T-cell (primary cell): ENCODE measurements at places on chromosomes 7 and 10. TPM values are rescaled to one million over a fixed set of nuclear protein-coding genes. Genes with fewer than 3 reads are reported as not detected.

The ELFN1 gene
- 0.07 TPM for total RNA-seq

DNA sequence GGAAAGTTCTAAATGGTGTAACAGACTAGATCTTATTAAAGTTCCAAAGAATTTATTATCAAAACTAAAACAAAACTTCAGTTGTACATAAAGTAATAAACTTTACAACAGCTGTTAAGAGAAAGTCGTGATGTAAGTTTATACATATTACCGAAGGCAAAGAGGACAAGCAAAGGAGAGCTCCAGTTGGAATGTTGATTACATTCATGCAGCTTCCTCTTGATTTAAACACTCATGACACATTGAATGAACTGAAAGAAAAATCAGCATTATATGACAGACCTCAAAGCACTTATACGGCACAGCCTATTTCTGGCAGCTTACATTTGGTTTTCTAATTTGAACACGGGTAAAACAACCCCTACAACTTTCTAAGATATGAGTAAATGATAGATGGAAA is 13.6 kb downstream of the SRI start:
- H3K4me1 ChIP-seq: no peaks in the 10 kb centered on the region
- no peak overlapping the region for H3K4me3 ChIP-seq
- H3K27me3 ChIP-seq: no peaks in the 10 kb centered on the region
- peaks cover 6% of the 10 kb centered on the region for H3K36me3 ChIP-seq
- no peak for DNase-seq

DNA sequence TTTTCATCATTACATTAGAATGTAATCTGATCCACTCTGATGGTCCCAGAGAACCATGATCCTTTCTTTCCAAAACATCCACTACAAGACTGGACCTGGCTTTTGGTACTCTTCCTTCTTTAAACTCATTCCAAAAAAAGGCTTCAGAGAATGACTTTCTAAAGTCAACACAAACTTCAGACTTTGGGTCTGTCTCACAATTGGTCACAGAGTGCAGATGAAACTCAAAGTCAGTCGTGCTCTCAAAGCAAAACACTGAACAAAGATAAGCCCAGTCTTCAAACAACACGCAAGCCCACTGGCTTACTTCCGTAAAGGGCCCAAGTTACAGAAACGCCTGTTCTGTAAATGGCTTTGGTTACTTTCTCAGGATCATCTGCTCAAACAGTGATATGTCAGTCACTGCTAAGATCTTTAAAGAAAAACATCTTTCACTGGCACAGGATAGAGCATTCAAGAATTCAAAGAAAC is 250.9 kb upstream of the MKLN1 start:
- H3K27ac ChIP-seq: peak overlapping the region; percentile 0
- DNase-seq: no peak
- H3K36me3 ChIP-seq: peaks cover 41% of the 10 kb centered on the region
- peaks cover 43% of the 10 kb centered on the region for H3K4me1 ChIP-seq
- H3K27me3 ChIP-seq: no peaks in the 10 kb centered on the region
- no peak overlapping the region for H3K4me3 ChIP-seq

DNA sequence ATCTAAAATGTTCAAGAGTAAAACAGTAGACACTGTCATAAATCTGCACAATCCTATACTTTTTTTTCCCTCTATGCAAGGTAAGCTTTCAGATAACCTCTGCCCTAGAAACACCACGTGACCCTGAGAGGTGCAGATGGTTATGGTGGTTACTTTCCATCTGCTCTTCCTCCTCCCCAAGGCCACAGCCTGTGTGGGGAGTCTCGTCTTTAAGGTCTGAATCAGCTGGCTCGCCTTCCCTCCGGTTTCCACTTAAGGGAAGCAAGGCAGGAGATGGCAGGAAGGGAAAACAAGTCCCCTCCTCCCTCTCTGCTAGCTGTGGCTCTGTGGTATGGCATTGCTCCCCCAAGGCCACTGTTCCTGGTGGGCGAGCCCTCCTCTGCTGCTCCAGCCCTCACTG is 181.8 kb downstream of the GLI3 start:
- H3K27ac ChIP-seq: no peak overlapping the region
- no peak overlapping the region for H3K4me3 ChIP-seq
- no peaks in the 10 kb centered on the region for H3K27me3 ChIP-seq
- H3K4me1 ChIP-seq: no peaks in the 10 kb centered on the region

GRCh38 chr10:23694446-23694920 is 255.6 kb downstream of the OTUD1 start:
- H3K36me3 ChIP-seq: no peaks in the 10 kb centered on the region
- H3K27ac ChIP-seq: no peak overlapping the region
- H3K4me1 ChIP-seq: peaks cover 17% of the 10 kb centered on the region
- peak overlapping the region; percentile 45 for H3K4me3 ChIP-seq
- no peak for DNase-seq

DNA sequence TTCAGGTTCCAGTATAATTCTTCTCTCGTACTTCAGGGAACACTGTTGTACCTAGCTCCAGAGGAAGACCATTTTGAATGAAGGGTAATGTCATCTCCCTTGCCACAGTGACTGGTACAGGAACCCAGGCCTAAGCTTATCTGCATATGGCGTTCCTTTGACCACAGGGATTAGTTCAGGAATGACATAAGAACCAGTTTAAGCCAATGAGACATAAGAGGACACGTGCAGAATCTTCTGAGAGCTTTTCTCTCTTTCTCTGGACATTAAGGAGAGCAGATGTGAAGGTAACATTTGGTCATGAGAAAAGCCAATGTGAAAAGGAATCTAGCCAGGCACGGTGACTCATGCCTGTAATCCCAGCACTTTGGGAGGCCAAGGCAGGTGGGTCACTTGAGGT is 21.8 kb upstream of the HIBADH start:
- H3K27ac ChIP-seq: no peak overlapping the region
- H3K36me3 ChIP-seq: no peaks in the 10 kb centered on the region
- H3K4me1 ChIP-seq: no peaks in the 10 kb centered on the region
- no peaks in the 10 kb centered on the region for H3K27me3 ChIP-seq
- no peak for DNase-seq
- H3K4me3 ChIP-seq: no peak overlapping the region
